RWPE2 (cell line): ENCODE measurements at places on chromosomes 3 and 15.

- DNase-seq = no peak
Measured at GRCh38 chr15:51030649-51031316, 63.9 kb downstream of the TNFAIP8L3 start.

DNA sequence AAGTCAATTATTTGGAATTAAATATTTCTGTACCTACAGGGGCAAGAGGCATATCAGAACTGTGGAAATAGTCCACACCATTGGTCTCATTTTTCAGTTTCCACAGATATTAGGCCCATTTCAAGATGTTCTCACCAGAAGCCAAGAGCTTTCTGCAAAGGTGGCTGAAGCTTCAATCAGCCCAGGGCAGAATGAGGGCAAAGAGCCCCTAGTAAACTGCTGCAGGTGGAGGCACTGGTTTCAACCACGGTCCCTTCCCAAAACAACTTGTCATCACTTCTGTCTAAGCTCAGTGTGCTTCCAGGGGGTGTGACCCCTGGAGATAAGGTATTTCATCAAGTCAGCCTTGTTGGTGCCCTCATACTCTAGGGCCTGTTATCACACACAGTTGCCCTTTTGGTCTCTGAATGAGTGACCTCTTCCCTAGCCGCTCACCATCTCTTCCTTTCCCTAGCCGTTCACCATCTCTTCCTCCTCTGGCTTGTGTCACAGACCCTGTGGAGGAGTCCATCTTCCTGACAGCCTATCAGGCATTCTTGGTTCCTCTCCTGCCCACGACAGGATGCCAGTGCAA lies 21.2 kb downstream of the IL17RD start:
- no peak for DNase-seq

DNA sequence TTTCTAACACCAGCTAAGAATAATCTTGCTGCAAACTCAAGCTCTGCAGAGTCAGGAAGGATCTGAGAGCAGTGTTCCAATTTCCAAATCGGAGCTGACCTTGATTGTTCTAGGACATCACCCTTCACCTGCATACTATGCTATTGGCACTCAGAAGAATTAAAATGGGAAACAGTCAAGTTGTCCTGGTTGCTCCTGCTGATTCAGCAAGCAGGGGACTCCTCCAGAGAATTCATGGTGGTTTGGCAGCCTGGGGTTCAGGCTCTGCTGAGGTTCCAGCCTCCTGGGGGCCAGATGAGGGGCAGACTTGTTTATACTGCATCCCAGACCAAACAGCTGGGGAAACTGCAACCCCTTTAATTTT lies 213.7 kb upstream of the ADAMTS9 start:
- no peak for DNase-seq

- DNase-seq = no peak
Measured at GRCh38 chr3:131353016-131353877, 28.3 kb upstream of the NUDT16 start.

GRCh38 chr3:127574880-127575878 lies 15.4 kb downstream of the TPRA1 start:
- DNase-seq = no peak

DNA sequence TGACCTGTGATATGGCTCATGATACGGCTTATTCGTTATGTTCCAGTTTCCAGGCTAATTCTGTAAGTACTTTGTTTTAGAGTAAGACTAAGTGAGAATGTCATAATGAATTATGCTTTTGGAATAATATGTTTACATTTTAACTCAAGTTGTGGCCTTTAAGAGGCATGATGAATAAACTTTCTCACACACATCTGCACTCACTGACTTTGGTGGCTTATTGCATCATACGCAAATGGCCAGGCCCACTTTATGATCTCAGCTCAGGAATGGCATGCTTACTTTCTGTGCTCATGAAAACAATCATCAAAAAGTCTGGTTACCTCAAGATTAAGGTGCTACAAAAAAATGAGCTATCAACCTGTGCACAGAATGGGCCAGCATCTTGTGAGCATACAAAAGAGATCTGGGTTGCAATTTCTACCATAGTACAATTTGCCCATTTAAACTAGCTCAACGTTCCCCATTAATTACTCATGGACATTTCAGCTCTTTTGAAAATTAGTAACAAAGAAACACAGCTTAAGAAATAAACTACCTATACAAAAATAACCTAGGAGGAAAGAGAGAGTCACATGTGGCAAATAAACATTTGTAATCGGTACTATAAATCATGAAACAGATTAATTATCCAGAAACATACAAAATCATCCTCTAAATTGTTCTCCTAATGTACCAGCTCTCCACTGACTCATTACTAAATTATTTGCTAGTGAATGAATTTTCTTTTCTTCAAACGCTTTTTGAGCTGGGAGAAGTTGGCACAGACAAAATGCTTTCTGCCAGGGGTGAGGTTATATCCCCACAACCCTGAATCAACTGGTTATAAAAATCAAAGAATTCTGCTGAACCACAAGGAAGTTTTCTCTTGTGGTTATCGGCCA lies 439.0 kb upstream of the ADAMTS9 start:
- no peak for DNase-seq

DNA sequence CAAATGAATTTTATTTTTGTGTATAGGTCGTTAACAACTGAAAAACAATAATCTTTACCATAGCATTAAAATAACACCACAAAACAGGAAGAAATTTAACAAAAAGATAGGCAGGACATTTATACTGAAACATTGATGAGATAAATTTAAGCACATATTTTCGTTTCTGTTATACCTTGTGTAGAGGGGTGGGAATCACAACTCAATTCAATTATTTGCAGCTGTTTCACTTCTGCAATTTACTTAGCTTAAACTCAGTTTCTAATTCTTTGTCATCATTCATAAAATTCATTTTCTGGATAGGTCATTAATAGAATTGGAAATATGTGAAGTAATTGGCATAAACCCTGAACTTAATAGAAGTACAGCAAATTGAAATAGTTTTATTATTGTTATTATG lies 42.3 kb downstream of the TP63 start:
- no peak for DNase-seq

DNA sequence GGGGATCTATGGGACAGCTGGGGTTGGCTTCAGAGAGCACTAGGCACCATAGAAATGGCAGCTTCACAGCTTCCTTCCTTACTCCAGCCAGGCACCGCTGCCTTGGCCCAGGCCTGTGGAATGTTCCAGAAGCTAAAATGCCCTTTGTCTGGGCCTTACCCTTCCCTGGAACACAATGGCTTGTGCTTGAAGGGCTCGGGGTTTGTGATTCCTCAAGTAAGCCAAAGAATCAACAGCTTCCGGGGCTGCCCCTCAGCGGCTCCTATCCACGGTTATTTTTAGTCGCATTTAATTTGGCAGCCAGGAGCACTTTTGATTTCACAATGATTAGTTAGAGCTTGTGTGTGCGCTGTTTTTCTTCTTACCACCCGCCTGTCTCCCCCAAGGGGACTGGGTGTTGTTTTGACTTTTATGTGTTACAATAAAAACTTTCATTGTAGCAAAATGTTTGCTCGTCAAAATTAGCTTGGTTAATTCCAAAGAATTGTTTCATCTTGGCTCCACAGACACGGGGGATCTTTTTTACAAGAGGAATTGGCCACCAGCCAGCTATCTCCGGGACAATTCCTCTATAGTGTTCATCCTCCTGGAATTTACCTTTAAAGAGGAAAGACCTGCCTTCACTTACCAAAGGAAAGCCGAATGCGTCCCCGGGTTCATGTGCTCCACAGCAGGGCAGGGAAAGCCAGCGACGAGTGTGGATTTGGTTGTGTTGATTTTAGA lies 73.8 kb downstream of the TLE3 start:
- DNase-seq = no peak

- no peak for DNase-seq
Measured at GRCh38 chr3:56183529-56183928, 284.7 kb downstream of the ERC2 start.

DNA sequence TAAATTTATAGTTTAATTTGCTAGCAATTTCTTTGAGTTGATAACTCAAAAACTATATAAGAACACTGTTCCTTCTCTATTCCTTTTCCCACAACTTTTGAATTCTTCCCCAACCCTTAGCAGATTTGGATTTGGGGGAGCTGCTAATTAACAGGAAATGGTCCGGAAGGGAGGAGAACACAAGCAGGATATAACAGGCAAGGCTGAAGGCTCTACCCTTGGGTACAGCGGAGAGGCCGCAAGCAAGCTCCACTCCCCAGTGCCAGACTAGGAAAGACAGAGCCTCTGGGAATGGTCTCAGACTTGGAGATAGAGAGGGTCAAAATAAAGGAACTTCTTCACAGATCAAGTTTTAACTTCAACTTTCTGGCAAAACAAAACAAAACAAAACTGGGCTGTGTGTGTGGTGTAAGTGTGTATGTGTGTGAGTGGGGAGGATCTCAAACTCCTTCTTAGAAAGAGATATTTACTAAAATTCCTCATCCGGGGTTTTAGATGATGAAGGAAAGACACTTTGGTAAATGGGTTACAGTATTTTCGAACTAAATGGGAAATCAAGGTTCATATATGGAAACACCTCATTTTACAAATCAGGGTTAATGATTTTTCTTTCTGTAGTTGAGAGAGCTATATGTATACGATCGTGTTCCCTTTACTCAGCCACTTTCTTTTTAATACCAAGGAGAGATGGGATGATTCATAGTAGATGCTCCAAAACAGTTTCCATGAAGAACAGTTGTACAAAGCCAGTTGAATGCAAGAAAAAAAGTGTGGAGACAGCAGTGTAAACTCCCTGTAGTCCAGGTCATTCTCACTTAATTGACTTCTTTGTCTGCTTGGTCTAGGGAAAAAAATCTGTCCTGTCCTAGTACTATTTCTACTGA lies 161.1 kb downstream of the TP63 start:
- no peak for DNase-seq

GRCh38 chr3:128495435-128495970 lies 2.5 kb upstream of the GATA2 start:
- DNase-seq = no peak

DNA sequence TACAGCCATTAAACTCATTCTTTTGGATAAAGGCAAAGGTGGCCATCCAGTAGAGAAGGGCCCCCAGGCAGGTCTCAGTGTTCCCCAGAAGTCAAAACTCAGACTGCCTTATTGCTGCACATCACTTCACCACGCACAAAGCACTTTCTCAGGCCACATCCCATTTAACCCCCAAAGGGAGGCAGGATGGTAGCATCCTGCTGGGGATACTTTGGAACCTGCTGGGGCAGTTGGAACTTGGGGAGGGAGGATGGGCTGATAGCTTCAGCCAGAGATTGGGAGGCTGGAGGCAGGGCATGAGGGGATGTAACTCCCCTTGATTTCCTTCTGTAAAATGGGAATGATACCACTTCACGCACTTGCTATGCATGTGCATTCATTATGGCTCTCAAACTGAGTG lies 5.0 kb downstream of the ITPKA start:
- no peak for DNase-seq

GRCh38 chr3:134885877-134886621 lies 91.0 kb downstream of the EPHB1 start:
- DNase-seq = no peak

GRCh38 chr3:18501679-18502343 lies 76.7 kb upstream of the SATB1 start:
- DNase-seq = no peak

DNA sequence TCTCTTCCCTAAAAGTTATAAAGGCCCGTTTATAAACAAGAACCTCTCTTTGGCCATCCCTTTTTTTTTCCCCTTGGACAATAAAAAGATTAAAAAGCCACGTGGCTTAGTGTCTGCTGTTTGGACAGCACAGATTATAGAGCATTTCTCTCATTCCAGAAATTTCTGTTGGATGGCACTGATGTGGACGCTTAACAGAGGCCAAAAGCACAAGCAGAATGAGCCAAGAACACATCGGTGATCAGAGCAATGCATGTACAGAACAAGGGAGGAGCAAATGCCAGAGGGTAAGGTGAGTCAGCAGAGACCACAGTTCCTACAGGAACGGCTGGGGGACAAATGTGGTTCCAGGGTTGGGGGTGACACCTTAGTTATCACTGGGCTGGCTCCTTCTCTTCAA lies 30.3 kb upstream of the CTNNB1 start:
- DNase-seq = no peak

DNA sequence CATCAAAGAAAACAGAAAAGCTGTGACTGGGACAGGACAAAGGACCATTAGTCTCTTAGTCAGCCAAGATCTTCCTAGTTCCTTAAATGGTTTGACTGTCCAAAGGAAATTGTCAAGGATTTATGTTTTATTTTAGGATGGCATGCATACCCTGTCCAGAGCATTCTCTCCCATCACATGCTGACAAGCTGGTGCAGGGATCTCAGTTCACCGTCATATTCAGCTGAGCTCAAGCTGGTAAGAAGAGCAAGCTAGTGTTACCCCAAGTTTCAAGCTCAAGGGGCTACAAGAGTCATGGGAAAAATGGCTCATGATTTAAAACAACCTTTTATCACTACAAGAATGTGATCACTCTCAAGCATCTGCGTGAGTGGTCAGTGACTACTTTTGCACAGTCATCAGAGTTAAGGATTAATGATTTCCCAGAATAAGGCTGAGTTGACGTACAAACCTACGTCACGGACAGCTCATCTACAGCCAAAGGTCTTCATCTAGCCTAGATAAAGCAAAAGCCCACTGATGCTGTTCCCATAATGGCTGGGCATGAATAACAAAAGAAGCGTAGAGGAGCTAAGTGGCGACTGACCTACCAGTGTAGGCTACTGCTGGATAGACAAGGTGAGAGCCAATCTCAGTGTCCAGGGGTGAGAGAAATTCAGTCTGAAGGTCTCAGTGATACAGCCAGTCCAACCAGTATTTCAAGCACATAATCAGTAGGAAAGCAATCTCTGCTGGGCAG lies 157.5 kb downstream of the GABRB3 start:
- DNase-seq = no peak

GRCh38 chr15:101243420-101243819 lies 8.4 kb downstream of the CHSY1 start:
- DNase-seq = no peak
